Fibroblast of skin of right biceps (primary cell): ENCODE measurements at places on chromosomes 13 and 19.

GRCh38 chr13:73880365-73880764, 253.8 kb downstream of the KLF12 start:
- DNase-seq, result no peak

DNA sequence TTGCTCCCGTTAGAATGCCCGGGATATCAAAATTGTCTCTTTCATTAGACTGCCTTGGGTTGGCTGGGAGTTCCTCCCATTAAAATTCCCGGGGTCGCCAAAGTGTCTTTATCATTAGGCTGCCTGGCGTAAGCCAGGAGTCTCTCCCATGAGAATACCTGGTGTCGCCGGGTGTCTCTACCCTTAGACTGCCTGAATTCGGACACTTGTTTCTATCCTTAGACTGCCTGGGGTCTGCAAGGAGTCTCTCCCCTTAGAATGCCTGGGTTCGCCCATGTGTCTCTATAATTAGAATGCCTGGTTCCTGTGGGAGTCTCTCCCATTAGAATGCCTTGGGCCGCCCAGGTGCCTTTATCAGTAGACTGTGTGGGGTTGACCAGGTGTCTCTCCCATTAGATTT, 1538.2 kb downstream of the UQCRFS1 start:
- DNase-seq, result no peak

DNA sequence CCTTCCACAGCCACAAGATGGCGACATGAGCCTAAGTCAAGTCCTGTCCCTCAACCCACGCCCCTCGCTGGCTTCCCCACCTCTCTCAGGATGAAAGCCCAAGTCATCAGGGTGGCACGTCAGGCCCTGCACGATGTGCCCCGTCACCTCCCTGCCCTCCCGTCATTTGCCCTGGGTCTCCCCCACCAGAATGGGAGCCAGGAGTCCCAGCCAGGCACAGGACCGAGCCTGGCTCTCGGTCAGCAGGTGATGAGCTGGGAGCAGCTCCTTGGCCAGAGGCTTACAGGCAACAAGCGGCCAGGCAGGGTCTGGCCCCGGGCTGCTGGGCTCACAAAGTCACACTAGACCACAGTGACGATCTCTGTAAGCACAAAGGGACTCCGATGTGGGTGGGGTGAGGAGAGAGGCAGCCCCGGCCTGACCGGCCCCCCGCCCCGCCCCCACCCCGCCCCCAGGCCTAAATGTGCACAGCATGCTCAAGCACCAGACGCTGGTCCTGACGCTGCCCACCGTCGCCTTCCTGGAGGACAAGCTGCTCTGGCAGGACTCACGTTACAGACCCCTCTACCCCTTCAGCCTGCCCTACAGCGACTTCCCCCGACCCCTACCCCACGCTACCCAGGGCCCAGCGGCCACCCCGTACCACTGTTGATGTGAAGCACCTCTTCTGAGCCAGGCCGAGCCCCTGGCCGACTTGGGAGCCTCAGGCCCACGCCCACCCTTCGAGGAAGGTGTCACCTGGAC, 7.3 kb downstream of the MRPL4 start:
- DNase-seq, result peak; percentile 80

GRCh38 chr19:49337267-49338022, 2.2 kb downstream of the CD37 start:
- no peak for DNase-seq

DNA sequence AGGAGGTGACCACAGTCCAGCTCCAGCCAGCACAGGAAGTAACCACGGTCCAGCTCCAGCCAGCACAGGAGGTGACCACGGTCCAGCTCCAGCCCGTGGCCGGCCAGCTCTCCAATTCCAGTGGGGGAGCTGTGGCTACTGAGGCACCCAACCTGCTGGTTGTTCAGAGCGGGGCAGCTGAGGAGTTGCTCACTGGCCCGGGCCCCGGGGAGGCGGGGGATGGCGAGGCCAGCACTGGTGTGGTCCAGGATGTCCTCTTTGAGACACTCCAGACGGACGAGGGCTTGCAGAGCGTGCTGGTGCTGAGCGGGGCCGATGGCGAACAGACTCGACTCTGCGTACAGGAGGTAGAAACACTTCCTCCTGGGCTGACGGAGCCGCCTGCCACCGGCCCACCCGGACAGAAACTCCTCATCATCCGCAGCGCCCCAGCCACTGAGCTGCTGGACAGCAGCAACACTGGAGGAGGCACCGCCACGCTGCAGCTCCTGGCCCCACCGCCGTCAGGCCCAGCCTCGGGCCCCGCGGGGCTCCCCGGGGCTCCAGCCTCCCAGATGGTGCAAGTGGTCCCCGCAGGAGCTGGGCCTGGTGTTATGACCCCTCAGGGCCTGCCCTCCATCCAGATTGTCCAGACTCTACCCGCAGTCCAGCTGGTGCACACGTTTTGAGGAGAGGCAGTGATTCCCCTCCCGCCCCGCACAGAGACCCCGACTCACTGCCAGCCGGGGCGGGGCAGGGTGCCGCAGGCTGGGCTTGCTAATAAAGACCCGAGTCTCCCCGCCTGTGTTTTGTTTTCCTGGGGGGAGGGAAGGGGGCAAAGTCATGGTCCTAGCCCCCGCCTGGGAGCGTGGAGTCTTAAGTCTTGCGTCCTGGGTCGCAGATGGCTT, 1.0 kb upstream of the NAT14 start:
- DNase-seq, result no peak

DNA sequence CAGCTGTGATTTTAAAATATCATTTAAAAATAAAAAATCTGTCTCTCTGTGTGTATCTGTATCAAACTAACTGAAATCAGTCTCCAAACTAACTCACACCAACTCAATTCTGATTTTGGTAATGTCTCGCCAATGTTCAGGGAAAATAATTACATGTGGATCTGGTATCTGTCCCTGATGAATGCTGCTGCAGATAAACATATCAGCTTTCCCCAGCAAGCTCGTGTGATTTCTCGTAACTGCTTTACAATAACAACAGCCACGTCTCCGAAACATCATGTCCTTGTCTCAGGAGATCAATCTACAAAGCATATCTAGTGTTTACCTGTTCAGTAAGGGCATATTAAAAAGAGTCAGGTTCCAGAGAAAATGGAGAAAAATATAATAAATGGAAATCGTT, 129.0 kb downstream of the IRS2 start:
- DNase-seq, result no peak
